ENCODE measurements at places on chromosomes 5 and 9.

- DNase-seq = no peak
Observed at GRCh38 chr5:68067291-68067690, 148.3 kb upstream of the PIK3R1 start.

GRCh38 chr5:40477856-40478546 lies 201.7 kb upstream of the PTGER4 start:
- DNase-seq = no peak

- DNase-seq = no peak
Observed at GRCh38 chr5:7592910-7593309, 197.0 kb downstream of the ADCY2 start.

- no peak for DNase-seq
Observed at GRCh38 chr9:83312537-83312936, 225.7 kb downstream of the FRMD3 start.
